ENCODE measurements at places on chromosomes 7 and 10. TPM values are rescaled to one million over a fixed set of nuclear protein-coding genes. Genes with fewer than 3 reads are reported as not detected.

GRCh38 chr7:124813994-124814798 is 48.6 kb upstream of the GPR37 start:
- DNase-seq = no peak

ELN gene
- total RNA-seq = 0.15 TPM

CNPY1 gene
- not detected for total RNA-seq

DNA sequence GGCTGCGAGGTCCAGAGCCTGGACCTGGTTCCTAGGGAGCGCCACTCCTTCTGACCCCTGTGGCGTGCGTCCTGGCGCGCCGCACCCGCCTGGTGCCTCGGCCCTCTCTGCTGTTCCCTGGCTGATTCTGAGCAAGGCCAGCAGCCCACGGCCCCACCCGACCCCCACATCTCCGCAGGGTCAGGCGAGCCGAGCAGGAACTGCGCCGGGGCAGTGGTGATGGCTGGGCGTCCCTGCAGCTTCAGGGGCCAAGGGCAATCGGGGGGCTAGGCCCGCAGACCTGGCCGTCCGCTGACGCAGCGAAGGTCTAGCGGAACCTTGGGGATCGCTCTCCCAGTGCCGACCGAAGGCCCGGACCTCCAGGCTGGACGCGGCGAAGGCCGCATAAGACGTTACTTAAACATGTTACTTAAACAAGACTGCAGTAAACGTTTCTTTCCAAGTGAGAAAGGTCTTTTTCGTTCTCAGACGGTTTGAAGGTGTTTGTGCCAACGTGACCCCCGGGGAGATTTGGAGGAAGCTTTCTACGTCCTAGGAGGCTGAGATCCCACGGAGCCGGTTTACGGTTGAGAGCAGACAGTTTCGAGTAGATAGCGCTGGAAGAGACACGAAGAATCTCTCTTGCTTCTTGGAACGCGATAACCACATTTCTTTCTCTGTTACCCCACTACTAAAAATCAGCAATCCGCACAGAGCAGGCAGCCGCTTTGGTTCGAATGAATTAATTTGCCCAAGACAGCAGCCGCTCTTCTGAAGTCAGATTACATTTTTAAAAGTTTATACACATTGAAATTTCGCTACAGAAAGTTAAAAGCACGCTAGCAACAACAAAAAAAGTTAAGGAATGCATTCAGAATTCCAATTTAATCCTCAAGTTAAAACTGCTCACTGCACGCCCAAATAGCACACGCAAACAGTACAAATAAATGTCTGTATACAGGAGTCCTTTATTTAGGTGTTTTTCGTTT is 4.9 kb upstream of the NKX2-3 start:
- DNase-seq = no peak
